ENCODE measurements at places on chromosomes 6 and 20.

DNA sequence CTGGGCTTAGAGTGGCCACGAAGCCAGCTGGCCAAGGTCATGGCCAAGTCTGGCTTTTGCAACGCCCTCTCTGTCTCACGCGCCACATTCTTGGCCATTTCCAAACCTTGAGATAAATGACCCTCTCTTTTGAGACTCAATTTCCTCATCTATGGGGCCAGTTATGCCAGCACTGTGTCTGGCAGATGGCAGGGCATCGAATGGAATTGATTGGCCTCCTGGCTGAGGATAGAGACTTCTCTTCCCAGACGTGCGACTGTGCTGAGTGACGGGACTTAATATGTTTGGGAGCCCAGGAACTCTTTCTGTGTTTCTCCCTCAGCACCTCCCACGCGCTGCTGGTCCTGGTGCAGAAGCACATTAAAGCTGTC lies 7.6 kb downstream of the BPIFB2 start:
- DNase-seq, result no peak

- DNase-seq, result no peak
Measured at GRCh38 chr6:11381801-11382513, 149.5 kb upstream of the NEDD9 start.

DNA sequence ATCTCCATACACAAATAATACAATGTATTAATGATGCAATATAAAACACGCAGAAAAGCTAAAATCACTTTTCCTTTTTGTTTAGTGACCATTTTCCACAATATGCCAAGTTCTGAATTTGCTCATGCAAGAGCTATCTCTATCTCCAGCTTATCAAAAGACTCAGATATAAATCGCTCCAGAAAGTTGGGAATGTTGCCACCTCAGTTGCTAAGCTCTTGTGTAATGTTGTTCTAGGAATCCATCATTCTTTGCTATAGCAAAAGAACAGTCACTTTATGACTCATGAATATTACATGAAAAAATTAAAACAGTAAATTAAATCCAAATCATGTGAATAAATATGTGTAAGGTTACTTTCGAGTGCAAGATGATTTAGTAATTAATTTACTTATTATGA lies 8.7 kb downstream of the PLAGL1 start:
- DNase-seq, result no peak

DNA sequence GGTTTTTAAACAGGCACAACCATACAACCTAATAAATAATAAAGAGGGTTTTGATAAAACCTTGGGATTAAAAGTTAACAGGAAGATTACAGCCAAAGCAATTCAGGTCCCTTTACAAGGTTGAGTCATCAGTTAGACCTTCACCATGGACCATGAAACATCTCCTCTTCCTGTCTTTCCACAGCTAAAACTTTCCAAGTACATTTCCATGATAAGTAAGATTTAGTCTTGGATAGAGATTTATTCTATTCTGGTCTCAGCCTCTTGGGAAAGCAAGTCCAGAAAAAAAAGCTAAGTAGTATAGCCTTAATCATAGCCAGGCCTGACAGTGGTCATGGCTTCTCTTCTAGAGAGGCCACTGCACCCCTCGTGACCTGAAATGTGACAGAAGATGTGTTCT lies 2.9 kb upstream of the PRSS35 start:
- no peak for DNase-seq

- no peak for DNase-seq
Measured at GRCh38 chr6:145547594-145548335, 187.6 kb downstream of the EPM2A start.

DNA sequence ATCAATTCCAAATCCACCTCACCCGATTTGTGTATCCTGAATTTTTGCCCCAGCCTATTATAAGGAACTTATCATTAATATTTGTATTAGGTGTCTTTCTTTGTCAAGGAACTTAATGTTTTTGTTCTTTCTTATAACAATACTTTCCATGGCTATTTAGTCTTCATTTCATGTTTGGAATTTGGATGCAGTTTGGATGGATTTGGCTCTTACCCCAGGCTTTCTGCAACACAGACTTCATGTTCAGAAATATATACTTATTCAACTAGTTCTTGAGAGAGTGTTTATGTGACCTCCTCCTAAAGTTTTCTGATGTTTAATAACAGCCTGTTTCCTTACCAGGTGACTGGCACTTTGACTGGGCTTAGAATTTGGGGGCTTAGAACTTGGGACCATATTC lies 35.9 kb upstream of the TOX2 start:
- DNase-seq, result no peak

GRCh38 chr6:111357705-111358104 lies 125.3 kb downstream of the REV3L start:
- DNase-seq, result no peak

DNA sequence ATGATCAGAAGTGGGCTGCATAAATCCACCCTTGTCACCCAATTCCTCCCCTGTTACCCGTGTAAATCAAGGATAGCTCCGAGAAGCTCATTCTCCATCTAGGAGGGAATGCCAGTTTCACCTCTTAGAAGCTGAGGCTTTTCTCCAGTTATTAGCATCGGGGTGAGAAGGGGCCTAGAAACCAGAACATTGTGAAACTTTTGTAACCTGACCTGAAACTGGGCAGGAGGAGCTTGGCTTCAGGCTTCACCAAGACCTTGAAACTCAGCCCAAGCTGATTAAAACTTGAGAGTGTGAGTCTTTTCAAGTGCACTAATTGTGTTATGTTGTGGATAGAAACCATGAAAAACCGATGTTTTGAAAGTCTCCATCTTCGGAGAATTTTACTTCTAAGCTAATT lies 103.1 kb downstream of the BMP2 start:
- no peak for DNase-seq

GRCh38 chr20:15396026-15396425 lies 1058.6 kb upstream of the FLRT3 start:
- DNase-seq, result no peak

- DNase-seq, result no peak
Measured at GRCh38 chr6:83430611-83431544, at the start of gene ME1. Gene ME1, minus strand, starts transcription at chr6:83431051. Its CDS starts 97 bp downstream, at chr6:83430954.

DNA sequence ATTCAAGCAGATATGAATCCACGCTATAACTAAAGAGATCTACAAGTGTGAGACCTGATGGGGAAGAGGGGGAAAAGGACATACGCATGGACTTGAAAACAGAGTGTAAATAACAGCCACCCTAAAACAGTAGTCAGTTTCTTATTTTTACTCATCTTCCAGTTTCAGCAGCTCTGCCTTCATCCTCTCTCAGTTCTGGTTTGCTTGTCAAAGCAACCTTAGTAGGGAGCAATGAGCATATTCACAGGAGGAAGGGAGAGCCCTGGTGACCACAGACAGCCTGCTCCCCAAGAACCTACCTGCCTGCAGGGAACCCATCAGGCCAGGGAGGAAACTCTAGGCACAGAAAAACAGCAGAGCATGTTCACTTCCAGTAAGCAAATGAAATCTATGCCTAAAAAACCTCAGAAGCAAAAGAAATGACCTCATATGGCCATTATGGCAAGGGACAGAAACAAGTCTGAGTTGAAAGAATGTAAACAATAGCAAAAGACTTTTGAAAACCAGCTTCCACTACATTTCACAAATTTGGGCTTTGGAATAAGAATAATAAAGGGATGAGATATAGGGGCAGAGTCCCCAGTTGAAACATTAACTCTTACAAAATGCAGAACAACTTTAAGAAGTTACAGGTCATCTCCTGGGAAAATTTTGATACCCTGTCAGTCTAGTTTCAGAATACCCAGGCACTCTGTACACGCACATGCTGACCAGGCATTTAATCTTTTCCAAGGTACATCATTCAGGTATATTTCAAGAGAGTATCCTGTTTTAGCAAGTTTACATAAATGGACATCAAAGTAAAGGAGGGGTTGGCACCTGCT lies 120.8 kb upstream of the BCLAF1 start:
- no peak for DNase-seq

DNA sequence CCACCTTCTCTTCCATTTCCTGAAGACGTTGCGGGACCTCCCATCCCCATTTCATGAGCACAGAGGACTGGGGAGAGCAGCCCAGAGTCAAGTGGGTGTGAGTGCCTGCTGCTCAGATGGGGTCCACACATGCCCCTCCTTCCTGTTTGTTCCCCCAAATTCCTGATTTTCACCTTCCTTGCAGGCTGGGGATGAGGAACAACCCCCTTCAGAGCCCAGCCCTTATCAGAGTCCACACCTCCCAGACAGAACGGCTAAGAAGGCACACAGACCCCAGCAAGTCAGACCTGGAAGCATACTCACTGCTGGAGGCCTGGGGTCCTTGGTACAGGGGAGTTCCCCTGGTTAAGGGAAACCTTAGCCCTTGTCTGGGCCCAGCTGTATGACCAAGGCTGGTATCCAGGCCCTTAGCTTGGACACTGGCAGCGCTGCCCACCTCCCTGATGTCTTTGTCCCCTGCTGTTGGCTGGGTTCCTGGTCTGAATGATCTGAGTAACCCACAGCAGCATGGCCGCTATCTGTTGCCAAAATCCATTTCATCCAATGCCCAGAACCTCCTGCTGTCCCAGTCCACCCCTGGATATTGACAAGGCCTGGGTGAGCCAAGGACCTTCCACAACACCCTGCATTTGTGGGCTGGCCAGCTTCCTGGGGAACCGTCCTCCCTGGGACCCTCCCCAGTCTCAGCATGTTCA lies 230.9 kb downstream of the SYNDIG1 start:
- DNase-seq, result no peak

GRCh38 chr6:155132617-155133016 lies 131.2 kb upstream of the CLDN20 start:
- peak; percentile 32 for DNase-seq

- DNase-seq, result no peak
Measured at GRCh38 chr6:28736121-28736520, 187.7 kb downstream of the TRIM27 start.

DNA sequence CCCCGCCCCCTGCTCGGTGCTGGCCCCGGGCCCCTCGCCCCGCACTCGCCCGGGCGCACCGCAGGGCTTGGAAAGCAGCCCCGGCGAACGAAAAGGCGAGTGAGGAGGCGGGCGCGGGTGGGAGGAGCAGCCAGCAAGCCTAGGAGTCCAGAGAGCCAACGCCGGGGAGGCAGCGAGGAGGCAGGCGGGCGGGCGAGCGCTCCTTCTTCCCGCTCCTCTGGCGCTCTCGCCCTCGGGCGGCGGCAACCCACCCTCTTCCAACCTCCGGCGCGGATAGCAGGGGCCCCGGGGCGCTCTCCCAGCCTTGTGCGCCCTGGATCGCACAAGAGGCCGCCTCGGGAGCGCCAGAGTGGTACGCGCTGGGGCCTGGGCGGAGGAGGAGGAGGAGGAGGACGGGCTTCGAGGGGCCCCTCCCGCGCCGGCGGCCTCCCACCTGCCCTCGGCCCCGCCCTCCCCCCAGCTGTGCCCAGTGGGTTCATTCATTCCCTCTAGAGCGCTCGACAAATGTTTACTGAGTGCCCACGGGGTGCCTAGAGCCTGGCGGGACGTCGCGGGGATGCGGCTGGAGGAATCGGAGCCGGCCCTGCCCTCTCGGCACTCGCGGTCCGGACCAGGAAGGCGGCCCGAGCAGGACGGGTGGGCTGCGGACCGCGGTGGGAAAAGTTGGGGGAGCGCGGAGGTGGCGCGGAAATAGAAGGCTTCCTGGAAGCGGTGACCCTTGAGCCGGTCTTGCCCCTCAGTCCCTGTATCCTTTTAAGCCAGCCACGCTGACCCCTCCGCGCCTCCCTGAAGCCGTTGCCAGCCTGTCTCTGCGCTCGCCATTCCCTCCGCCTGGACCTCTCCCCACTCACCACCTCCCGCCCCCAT lies at the start of gene BMP7:
Gene BMP7 (minus strand): TSS at position 351 of the 867 bp plus-strand sequence. CDS start 519 bp downstream, outside the sequence.
- DNase-seq, result peak; percentile 57

GRCh38 chr6:145312481-145312880 lies 422.8 kb downstream of the EPM2A start:
- no peak for DNase-seq

GRCh38 chr6:113017353-113017752 lies 670.2 kb downstream of the RFPL4B start:
- DNase-seq, result no peak

DNA sequence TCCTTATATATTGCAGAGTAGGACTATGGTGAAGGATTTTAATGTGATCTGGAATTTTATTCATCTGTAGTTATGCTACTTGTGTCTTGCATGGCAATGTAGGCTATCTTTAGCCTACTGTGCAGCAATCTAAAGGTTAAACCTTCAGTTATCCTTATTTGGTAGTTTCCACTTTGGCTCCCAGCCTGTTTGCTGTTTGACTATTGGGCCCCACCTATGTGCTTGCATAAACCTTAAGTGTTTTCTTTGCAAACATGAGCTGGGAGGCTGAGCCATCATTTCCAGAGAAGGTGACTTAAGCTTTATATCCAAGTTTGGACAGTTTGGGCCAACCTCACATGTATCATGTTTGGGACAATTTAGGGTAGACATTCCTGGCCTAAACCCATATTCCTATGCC lies 537.5 kb downstream of the BTBD3 start:
- DNase-seq, result no peak

GRCh38 chr20:17605131-17605660 lies 35.3 kb downstream of the DSTN start:
- no peak for DNase-seq

DNA sequence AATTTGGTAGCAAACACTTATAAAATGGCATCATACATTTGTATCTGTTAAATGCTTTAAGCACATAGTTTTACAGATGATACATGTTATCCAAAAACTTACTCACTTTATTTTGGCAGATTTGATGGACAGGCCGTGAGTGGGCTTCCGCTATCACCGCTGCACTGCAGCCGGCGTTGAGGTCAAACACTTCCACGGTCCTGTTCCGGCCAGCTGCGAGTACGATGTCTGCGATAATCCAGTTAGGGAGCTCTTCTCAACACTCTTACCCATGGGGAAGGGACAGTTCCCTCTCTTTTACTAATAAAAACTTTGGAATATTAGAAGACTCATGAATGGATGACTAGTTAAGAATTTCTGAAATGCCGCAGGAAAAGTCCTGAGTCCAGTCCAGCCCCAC lies 69.0 kb downstream of the WDR27 start:
- no peak for DNase-seq

GRCh38 chr20:40587038-40587437 lies 102.0 kb downstream of the MAFB start:
- DNase-seq, result no peak

- DNase-seq, result no peak
Measured at GRCh38 chr6:75746221-75746620, 2.8 kb upstream of the MYO6 start.

- no peak for DNase-seq
Measured at GRCh38 chr6:132931936-132932514, 117.7 kb downstream of the RPS12 start.

GRCh38 chr6:28281288-28282064 lies at the start of gene PGBD1:
Gene PGBD1, plus strand, starts transcription at chr6:28281572. Its CDS starts 2,242 bp downstream, at chr6:28283814.
- DNase-seq, result peak; percentile 66

DNA sequence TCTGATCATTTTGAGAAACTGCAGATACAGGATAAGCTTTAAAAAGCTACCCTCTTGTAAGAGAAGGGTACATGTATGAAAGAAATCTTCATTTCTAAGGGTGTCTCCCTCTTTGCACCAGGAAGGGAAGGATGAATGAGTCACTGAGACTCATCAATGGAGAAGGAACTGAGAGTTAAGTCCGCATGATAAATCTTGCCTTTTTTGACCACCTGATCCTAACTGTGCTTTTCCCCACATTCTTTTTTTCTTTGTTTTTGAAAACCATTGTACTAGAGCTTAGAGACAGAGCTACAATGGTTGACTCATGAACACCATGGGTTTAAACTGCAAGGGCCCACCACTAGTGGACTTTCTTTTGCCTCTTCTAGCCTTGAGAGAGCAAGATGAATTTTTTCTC lies 353.0 kb upstream of the RGS17 start:
- no peak for DNase-seq

GRCh38 chr6:170227521-170227983 lies 63.3 kb downstream of the DLL1 start:
- no peak for DNase-seq

- peak; percentile 95 for DNase-seq
Measured at GRCh38 chr6:20705741-20706140, 171.5 kb downstream of the CDKAL1 start.
